ENCODE measurements at places on chromosomes 5 and 9. TPM values are rescaled to one million over a fixed set of nuclear protein-coding genes. Genes with fewer than 3 reads are reported as not detected.

The TAF1L gene
- 0.02 TPM for total RNA-seq

DNA sequence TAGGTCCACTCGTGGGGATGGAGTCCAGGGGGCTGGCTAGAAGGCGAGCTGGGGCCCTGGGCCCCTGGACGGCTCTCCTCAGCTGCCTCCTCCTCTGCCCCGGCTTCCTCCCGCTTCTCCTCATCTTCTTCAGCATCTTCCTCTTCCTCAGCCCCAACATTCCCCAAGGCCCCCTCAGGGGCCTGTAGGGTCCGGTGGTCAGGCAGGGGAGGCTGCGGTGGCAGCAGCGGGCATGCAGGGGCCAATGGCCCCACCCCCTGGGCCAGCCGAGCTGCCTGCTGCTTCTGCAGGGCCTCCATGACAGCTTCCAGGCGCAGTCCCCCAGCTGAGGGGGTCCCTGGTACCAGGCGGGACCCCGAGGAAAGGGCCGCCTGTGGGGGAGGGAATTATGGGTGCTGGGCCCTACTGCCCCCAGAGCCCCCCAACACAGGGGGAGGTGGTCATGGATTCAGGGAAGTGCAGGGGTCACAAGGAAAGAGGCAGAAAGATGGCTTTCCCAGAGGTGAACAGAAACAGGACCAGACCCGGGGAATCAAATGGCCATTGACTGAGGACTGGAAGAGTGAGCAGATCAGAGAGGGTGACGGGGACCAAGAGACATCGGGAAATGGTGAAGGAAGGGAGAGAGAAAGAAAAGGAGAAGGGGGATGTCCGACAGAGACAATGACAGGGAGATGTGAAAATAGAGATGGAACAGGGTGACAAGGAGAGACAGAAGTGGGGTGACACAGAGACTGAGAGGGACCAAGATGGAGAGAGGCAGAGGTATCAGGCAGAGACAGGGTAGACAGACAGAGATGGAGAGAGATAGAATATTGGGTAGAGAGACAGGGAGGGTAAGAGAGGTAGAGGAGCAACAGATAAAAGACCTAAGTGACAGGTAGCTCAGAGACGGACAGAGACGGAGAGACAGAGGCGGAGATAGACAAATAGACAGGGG lies 880 bp downstream of the ARID3C start:
- no peaks in the 10 kb centered on the region for H3K36me3 ChIP-seq
- H3K4me3 ChIP-seq: peak overlapping the region; percentile 18
- peaks cover 14% of the 10 kb centered on the region for H3K27me3 ChIP-seq
- H3K27ac ChIP-seq: no peak overlapping the region

The RNF183 gene
- total RNA-seq: not detected

GRCh38 chr5:132059696-132060500 lies 557 bp upstream of the IL3 start:
- no peaks in the 10 kb centered on the region for H3K36me3 ChIP-seq
- no peak overlapping the region for H3K27ac ChIP-seq
- DNase-seq: no peak
- H3K27me3 ChIP-seq: no peaks in the 10 kb centered on the region
- no peak overlapping the region for H3K4me3 ChIP-seq
- peaks cover 7% of the 10 kb centered on the region for H3K4me1 ChIP-seq

DNA sequence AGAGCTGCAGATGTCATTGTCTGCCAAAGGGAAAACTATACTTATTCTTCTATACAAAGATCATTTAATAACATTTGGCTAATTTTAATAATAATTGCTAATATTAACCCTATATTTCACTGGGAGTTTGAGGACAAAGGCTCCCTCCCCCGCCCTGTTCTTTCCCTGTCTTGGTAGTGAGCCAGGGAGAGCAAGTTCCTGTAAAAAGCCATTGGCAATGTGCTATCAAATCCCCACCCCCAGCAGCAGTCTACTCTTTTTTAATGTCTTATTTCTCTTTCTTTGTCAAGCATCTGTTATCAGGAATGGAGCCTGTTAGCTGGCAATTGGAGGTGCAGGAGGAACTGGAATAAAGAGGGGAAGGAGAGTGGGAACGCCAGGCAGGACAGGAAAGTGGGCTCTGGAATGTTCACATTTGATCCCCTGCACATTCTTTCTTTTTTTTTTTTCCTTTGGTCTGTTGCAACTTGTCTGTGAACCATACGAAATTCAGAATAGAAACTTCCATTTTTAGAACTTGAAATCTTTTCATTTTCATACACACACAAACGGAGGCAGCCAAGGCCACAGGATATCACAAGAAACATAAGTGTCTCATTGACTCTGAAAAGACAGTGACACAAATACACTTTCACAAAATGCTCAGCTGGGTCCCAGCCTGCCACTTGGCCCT lies 664.8 kb upstream of the ZNF608 start:
- H3K27me3 ChIP-seq: no peaks in the 10 kb centered on the region
- H3K27ac ChIP-seq: no peak overlapping the region
- no peaks in the 10 kb centered on the region for H3K36me3 ChIP-seq
- no peak overlapping the region for H3K4me3 ChIP-seq

- H3K4me1 ChIP-seq: peaks cover 16% of the 10 kb centered on the region
- peak overlapping the region; percentile 38 for H3K27ac ChIP-seq
- H3K27me3 ChIP-seq: no peaks in the 10 kb centered on the region
- no peak for DNase-seq
- H3K36me3 ChIP-seq: peaks cover 8% of the 10 kb centered on the region
Observed at GRCh38 chr5:119287547-119288111, 68.2 kb upstream of the TNFAIP8 start.

The GPSM1 gene
- total RNA-seq: 14.2 TPM

GRCh38 chr9:113350107-113350661 lies 843 bp downstream of the BSPRY start:
- no peak overlapping the region for H3K27ac ChIP-seq
- H3K36me3 ChIP-seq: no peaks in the 10 kb centered on the region
- DNase-seq: no peak
- peaks cover 4% of the 10 kb centered on the region for H3K27me3 ChIP-seq
- peaks cover 3% of the 10 kb centered on the region for H3K4me1 ChIP-seq

The SRD5A1 gene
- 22.2 TPM for total RNA-seq

The LHX6 gene
- total RNA-seq: 13.4 TPM

The CCDC183 gene
- 0.54 TPM for total RNA-seq

DNA sequence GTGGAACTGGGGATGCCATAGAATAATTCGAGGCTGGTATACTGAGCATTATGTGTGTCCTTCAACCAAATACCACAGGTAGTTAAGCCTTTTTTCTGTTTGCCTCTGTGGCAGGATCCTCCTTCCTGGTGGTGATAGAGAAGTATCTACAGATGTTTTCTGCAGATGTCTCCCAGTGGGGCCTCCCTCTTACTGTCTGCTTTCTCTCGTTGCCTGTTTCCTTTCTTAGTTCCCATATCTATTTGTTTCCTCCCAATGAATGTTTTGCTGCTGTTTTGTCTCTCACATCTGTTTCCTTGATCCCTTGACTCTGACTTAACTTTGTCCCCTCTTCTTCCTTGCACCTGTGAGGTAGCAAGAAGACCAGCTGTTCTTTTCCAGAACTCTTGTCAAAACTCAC lies 130.9 kb upstream of the NUDT12 start:
- H3K27me3 ChIP-seq: no peaks in the 10 kb centered on the region
- H3K36me3 ChIP-seq: no peaks in the 10 kb centered on the region
- DNase-seq: no peak
- no peak overlapping the region for H3K4me3 ChIP-seq

DNA sequence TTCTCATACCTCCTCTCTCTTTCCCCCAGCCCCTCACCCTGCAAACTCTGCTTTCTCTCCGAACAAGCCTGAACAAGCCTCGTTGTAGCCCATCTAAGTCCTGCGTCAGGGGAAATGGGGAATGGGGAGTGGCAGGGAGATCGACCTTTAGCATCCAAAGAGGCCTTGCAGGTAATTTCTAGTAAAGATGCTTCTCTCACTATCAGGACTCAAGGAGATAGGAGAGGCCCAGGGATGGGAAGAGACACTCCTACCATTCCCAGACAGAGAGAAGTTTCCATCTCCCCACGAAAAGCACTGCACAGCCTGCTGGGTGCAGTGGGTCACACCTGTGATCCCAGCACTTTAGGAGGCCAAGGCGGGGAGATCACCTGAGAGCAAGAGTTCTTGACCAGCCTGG lies 44.4 kb upstream of the CTNNA1 start:
- no peak overlapping the region for H3K27ac ChIP-seq
- no peaks in the 10 kb centered on the region for H3K36me3 ChIP-seq
- DNase-seq: no peak
- peaks cover 3% of the 10 kb centered on the region for H3K4me1 ChIP-seq
- no peak overlapping the region for H3K4me3 ChIP-seq

DNA sequence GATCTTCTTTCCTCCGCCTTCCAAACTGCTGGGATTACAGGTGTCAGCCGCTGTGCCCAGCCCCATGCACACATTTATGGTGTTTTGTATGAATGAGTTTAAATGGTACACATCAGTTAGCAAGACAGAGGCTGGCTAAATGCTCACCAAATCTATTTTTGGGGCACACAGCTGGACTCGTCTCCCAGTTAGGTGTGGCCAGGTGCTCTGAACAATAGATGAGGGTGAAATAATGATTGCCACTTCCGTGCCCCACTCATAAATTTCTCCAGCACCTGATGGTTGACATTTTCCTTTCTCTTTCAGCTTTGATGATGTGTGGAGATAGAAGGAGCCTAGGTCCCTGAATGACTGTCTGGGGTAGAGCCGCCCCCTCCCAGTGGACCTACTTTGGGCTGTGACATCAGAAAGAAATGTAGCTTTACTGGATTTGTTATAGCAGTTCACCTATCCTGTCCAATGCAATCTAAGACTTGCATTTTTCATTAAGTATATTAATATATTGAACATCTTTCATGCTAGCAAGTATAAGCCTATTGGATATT lies 8.6 kb upstream of the RAPGEF1 start:
- H3K27ac ChIP-seq: no peak overlapping the region
- no peak overlapping the region for H3K4me3 ChIP-seq
- no peaks in the 10 kb centered on the region for H3K36me3 ChIP-seq
- peaks cover 26% of the 10 kb centered on the region for H3K27me3 ChIP-seq

- H3K36me3 ChIP-seq: peaks cover 44% of the 10 kb centered on the region
- no peaks in the 10 kb centered on the region for H3K27me3 ChIP-seq
- DNase-seq: no peak
- no peaks in the 10 kb centered on the region for H3K4me1 ChIP-seq
- H3K4me3 ChIP-seq: no peak overlapping the region
Observed at GRCh38 chr5:109373932-109374331, 35.8 kb downstream of the PJA2 start.

DNA sequence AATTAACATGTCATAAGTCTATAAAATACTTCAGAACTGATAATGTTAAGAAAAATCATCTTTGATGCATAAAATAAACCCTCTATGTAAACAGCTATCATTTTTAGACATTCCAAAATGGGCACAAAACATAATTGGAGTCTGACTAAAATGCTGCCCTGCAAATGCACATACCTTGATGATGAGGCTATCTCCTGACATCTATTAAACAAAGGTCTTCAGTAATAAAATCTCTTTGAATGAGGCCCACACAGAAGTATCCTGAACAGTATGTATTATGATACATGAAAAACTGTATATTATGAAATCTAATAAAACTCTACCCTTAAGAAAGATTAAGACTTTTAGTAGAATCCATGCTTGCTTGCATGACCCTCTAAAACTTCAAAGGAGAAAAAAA lies 66.1 kb downstream of the FBXL17 start:
- H3K36me3 ChIP-seq: no peaks in the 10 kb centered on the region
- no peaks in the 10 kb centered on the region for H3K27me3 ChIP-seq

DNA sequence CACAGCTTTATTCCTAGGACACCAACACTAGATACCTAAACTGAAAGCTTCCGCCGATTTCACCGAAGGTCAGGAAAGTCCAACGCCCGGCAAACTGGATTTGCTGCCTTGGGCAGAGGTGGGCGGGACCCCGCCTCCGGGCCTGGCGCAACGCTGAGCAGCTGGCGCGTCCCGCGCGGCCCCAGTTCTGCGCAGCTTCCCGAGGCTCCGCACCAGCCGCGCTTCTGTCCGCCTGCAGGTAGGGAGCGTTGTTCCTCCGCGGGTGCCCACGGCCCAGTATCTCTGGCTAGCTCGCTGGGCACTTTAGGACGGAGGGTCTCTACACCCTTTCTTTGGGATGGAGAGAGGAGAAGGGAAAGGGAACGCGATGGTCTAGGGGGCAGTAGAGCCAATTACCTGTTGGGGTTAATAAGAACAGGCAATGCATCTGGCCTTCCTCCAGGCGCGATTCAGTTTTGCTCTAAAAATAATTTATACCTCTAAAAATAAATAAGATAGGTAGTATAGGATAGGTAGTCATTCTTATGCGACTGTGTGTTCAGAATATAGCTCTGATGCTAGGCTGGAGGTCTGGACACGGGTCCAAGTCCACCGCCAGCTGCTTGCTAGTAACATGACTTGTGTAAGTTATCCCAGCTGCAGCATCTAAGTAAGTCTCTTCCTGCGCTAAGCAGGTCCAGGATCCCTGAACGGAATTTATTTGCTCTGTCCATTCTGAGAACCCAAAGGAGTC lies at the start of gene CD274:
TSS of gene CD274 (plus strand) at position 184 of the 733 bp plus-strand sequence. CDS start 5,572 bp downstream, outside the sequence.
- H3K27me3 ChIP-seq: no peaks in the 10 kb centered on the region
- DNase-seq: peak; percentile 73
- peak within 1 kb of the TSS; percentile 46 for H3K4me3 ChIP-seq

GRCh38 chr5:944992-945685 lies 52.5 kb downstream of the TRIP13 start:
- no peak overlapping the region for H3K4me3 ChIP-seq
- H3K27ac ChIP-seq: no peak overlapping the region
- no peaks in the 10 kb centered on the region for H3K36me3 ChIP-seq
- peaks cover 63% of the 10 kb centered on the region for H3K27me3 ChIP-seq
- no peak for DNase-seq

DNA sequence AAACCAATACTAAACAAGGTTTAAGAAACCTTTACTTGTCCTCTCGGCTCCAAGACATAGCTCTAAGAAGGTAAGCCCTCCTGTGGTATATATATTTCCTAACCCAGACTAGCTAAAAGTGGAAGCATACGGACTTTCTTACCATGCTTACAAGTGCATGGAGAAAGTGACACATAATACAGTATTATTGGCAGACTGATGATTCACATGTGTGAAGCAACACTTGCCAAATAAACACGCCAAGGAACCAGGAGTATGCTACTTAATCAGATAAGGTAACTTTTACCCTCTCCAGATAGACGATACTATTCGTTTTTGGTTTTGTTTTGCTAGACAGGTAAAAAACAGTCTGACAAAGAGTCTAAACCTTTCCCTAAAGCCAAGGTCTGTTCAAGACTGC lies 264.1 kb downstream of the MLLT3 start:
- H3K4me1 ChIP-seq: no peaks in the 10 kb centered on the region
- H3K4me3 ChIP-seq: no peak overlapping the region
- DNase-seq: no peak
- H3K27ac ChIP-seq: no peak overlapping the region
- H3K36me3 ChIP-seq: no peaks in the 10 kb centered on the region
- no peaks in the 10 kb centered on the region for H3K27me3 ChIP-seq
